ENCODE measurements at places on chromosomes 4 and X.

GRCh38 chr4:137193564-137193963 lies 338.7 kb downstream of the PCDH18 start:
- no peak for DNase-seq

DNA sequence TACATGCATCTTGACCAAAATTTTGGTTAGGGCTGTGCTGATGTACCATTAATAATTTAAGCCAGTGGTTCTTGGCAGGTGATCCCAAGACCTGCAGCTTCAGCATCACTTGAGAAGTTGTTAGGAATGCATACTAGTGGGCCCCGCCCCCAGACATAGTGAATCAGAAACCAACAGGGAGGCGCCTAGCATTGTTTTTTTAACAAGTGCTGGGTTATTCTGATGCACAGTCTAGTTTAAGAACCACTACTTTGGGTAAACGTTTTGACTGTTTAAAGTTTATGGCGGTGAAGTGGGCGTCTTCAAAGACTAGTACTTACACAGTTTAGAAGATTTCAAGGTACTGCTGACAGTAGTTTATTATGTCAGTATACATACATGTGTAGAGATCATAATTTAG lies 23.6 kb downstream of the FAM199X start:
- DNase-seq, result no peak

- no peak for DNase-seq
These were observed 139.5 kb downstream of the STIM2 start for GRCh38 chr4:27000122-27000521.

DNA sequence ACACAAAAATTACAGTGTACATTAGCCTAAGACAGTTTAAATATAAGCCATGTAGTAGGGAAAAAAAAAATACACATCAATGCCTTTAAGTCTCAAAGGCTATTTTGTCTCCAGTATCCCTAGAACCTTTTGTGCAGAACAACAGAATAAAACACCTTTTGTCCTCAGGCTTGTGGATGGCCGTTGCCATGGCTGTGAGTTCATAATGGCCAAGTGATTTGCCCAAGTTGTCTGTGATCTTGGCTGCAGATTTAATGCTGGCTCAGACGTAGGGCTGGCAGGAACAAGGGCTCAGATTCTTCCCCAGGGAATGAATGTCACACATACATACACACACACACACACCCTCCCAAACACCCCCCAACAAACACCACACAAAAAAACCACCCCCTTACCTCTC lies 25.3 kb downstream of the GPM6B start:
- no peak for DNase-seq

DNA sequence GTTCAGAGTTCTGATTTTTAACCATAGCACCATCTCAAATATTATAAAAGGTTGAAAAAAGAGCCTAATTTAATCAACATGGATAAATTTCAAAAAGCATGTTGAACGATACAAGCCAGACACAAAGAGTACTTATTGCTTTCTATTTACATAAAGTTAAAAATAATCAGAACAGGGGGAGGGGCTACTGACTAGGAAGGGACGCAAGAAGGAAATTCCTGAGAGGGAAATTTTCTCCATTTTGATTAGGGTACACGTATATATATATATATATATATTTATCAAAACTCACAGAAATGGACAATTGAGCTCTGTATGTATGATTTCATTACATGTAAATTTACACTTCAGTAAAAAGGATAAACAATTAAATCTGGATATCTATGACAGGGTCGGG lies 482 bp upstream of the MBTPS2 start:
- peak; percentile 38 for DNase-seq

DNA sequence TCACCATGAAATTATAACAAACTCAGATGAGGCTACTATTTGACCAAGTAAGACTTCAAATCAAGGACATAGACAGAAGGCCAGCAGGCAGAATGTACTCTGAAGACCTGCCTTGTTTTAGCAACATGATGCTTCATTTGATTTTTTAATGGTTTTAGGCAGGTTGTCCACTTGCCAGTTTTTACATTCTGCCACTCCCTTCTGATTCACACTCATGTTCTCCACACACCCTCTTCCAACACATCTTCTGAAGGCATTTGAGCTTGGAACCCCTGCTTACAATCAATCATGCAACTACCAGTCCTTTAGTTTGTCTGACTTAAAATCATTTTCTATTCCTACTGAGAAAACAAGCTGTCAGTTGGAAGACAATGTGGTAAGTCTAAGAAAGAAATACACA lies 114.9 kb upstream of the SMIM31 start:
- DNase-seq, result peak; percentile 3

GRCh38 chr4:131526686-131527085 lies 1622.4 kb upstream of the PCDH10 start:
- DNase-seq, result peak; percentile 64

DNA sequence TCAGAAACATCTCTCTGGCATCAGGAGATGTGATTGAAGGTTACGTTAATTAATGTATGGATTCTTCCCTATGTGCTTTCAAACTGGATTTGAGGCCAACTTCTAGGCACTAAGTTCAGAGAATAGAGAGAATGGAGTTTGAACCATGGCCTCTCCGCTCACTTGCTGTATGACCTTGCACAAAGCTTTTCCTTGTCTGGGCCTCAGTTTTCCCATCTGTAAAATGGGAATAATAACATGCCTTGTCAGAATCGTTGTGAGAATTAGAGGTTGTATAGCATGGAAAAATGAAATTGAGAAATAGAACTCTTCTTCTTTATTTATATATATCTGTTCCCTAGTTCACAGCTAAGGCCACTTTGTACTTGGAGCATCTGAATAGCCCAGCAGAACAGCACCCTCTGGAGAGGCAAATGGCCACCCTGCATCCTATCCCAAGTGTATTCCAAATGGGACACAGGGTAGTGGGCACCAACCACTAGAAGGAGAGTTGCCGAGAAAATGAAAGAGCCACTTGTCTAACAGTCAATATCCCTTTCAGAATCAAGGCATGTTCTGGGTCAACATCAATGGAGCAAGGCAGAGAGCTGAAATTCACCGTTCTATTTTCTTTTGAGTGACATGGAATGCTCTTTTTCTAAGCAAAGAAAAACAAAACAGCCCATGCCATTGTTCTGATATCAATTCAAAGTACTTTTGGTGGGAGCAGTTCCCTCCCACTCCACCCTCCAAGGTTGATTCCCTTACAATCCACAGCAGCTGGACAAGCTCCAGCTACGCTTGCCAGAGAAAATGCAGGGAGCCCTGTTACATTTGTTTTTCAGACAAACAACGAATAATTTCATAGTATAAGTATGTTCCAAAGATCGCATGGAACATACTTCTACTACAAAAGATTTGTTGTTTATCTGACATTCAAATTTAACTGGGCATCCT lies 23.3 kb upstream of the MTM1 start:
- DNase-seq, result no peak

DNA sequence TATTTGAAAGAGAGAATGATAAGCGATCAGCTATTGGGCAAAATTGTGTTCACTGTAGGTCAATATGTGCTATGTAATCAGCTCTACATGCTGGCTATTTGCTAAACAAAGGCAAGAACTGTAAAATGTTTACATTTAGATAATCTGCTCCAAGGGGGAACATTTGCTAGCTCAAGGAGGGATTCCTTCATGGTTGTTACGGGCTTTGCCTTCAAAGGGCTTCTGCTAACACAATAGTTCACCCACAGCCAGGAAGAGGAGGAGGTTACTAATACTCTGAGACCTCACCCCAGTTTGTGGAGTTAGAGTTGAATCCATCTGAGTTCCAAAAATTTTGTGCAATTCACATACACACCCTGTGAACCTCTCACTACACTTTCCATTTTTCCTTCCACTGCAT lies 107.6 kb upstream of the BMP3 start:
- DNase-seq, result no peak

GRCh38 chr4:100208459-100208858 lies 18.2 kb upstream of the DDIT4L start:
- no peak for DNase-seq
